ENCODE measurements at places on chromosomes 6 and 20. TPM values are rescaled to one million over a fixed set of nuclear protein-coding genes. Genes with fewer than 3 reads are reported as not detected.

GMEB2 gene
- polyA plus RNA-seq, result 13.5 TPM

RBM24 gene
- 6.3 TPM for polyA plus RNA-seq

GRM1 gene
- polyA plus RNA-seq, result 0.04 TPM

ULBP3 gene
- polyA plus RNA-seq, result 10.2 TPM

- no peak for DNase-seq
These were observed 45.7 kb upstream of the MCUR1 start for GRCh38 chr6:13859871-13860555.

- no peak for DNase-seq
These were observed 128.6 kb upstream of the LRFN2 start for GRCh38 chr6:40715570-40716403.

DNA sequence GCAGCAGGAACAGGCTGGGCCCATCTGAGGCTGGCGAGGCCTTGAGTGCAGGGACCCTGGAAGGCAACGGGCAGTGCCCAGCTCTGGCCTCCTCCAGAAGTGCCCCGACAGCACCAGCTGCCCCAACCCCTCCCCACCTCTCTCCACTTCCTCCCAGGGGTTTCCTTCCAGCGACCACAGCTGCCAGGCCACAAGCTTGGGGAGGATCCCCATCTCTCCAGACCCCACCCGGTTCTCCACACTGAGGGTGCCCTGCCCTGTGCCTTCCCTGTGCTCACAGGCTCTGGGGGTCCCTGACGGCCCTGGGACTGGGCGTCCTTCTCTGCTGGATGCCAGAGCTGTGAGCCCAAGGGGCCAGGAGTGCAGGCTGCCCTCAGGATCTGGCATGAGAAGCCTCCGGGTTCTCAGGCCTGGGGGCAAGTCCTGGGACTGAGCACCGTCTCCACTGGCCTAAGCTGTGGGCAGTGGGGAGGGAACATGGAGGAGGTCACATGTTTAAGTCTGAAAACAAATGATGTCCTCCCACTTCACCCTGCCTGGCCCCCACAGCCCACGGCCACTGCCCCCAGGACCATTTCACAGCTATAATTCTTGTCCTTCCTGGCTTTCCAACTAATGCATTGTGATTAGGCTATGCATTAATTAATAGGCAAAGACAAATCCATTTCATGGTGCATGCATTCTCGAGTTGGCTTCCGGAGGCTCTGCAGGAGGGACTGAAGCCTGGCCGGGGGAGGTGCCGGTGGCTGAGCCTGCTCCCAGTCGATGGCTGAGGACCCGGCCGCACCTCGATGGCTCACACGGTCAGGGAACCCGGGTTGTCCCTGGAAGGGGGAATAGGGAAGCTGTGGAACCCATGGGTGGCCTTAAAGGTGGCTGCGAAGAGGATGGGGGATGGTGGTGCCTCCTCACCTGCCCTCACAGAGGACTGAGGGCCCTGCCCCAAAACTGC, 24.4 kb downstream of the BHLHE23 start:
- DNase-seq, result no peak

GRCh38 chr20:51389543-51390264, 152.8 kb downstream of the NFATC2 start:
- no peak for DNase-seq

GRCh38 chr6:110654096-110654820, 161.0 kb downstream of the CDK19 start:
- DNase-seq, result no peak

GRCh38 chr6:39886871-39887270, 47.4 kb downstream of the MOCS1 start:
- DNase-seq, result no peak

All from right lung (tissue), 10 donors.